Fibroblast of skin of left quadriceps (primary cell): ENCODE measurements at places on chromosomes 6 and 20.

GRCh38 chr6:151014404-151015100 is 149.1 kb downstream of the MTHFD1L start:
- no peak for DNase-seq

GRCh38 chr20:16539280-16540021 is 33.8 kb downstream of the KIF16B start:
- no peak for DNase-seq

DNA sequence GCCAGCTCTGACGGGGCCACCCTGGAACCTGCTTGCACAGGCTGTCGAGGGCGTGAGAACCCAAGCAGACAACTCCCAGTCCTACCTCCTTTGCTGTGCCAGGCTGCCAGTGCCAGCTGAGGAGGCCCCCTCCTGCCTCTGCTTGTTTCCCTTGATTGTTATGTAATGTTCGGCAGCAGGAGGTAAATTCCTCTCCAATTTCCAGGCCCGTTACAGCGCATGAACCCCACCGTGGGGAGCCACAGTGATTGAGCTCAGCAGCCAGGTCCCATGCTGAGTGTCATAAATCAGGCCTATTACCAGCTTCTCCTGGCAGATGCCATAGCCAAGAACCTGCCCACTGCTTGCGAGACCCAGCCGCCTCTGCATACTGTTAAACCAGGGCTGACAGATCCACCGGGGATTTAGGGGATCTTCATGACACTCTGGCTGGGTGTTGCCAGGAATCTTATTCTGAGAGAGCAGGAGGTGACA is 320.5 kb downstream of the DHX35 start:
- no peak for DNase-seq

- peak; percentile 38 for DNase-seq
Observed at GRCh38 chr6:161301338-161301737, 27.5 kb upstream of the AGPAT4 start.

- no peak for DNase-seq
Observed at GRCh38 chr20:58657986-58658385, 6.9 kb downstream of the STX16 start.

GRCh38 chr6:63014290-63014689 is 197.0 kb upstream of the FKBP1C start:
- no peak for DNase-seq

DNA sequence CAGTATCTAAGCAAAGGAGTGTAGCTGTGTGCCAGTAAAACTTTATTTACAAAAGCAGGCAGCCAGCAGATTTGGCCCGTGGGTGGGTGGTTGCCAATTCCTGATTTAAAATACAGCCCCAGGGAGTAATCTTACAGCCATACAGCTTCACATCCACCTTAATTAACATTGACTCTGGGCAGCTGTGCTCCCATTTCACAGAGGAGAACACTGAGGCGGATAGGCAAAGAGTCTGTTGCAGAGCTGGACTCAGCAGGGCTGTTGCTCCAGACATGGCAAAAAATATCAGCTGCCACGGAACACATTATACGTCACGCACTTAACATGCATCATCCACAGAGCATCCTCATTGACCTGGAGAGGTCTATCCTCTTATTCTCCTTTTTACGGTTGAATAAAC is 289.9 kb downstream of the DHX35 start:
- DNase-seq: no peak

GRCh38 chr6:129786548-129786947 is 74.6 kb downstream of the TMEM244 start:
- no peak for DNase-seq

DNA sequence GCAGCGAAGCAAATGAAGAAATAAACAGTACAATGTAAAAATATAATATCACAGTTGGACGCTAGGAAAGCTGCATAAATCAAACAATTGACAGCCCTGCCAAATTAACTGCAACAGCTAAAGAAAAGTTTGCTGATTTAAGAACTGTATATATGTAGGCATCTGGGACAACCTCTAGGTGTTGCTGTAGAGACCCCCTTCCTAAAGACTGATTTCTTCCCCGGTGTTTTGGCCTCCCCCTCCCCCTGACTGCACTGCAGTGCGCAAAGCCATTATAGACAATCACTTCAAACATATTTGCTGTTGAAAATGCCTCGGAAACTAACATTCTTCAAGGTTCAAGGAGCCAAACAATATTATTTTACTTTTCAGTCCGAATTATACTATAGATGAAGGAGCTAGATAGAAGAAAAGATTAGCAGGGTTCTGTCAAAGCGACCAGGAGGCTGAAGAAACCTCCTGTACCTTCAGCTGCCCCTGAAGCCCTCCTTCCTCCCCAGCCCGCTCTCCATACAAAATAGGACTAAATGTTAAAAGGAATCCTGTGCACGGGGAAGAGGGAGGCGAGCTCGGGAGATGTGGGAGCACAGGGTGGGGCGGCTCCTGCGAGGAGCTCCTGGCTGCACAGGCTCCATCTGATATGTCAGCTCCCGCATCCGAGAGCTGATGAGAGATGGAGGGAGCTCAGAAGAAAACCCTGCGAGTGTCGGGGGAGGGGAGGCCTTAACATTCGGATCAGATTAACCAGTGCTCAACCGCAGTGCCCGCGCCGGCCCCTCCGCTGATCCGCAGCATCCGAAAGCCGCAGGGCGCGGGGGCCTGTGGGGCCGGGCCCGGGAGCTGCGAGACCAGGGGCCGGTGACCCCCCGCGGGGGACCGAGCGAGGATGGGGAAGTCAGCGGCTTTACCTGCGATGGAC is 822 bp downstream of the ELOVL4 start:
- DNase-seq: no peak

GRCh38 chr6:124131259-124131658 is 327.6 kb downstream of the NKAIN2 start:
- DNase-seq: peak; percentile 7

DNA sequence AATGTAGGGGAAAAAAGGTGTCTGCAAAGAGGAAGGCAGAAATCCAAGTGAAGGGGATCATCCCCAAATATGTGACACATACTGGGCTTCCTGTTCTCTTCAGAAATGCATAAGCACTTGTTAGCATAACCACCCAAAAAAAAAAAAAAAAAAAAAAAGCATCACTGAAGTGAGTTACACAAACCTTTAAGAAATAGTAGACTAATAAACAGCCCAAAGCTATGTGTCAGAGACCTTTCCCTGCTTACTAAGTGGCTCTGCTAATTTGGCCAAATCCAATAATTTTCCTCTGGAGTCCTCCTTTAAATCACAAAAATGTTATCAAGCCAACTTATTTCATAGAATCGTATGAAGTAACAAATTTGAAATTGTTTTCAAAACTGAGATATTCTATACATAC is 7.5 kb upstream of the DST start:
- DNase-seq: no peak

GRCh38 chr20:51854921-51855320 is 52.6 kb upstream of the SALL4 start:
- DNase-seq: peak; percentile 32

GRCh38 chr6:75620381-75621304 is 19.0 kb downstream of the SENP6 start:
- DNase-seq: no peak

- DNase-seq: no peak
Observed at GRCh38 chr20:35708502-35708901, 9.3 kb downstream of the ROMO1 start.

DNA sequence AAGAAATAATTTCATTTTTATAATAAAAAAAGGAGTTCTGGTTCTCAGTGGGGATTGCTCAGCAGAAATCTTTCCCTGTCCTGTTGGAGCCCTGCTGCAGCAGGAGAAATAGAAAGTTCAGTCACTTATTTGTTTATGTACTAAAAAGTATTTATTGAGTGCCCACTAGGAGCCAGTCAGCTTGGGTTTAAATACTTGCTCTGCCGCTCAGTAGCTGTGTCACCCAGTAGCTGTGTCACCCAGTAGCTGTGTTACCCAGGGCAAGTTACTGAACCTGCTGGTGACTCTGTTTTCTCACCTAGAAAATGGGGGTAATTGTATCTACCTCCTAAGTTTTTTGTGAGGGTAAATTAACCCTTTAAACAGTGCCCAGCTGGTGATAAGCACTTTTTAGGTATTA is 32.9 kb downstream of the FOXF2 start:
- DNase-seq: no peak

GRCh38 chr6:159761129-159761872 is 544 bp upstream of the ACAT2 start:
- DNase-seq: no peak

DNA sequence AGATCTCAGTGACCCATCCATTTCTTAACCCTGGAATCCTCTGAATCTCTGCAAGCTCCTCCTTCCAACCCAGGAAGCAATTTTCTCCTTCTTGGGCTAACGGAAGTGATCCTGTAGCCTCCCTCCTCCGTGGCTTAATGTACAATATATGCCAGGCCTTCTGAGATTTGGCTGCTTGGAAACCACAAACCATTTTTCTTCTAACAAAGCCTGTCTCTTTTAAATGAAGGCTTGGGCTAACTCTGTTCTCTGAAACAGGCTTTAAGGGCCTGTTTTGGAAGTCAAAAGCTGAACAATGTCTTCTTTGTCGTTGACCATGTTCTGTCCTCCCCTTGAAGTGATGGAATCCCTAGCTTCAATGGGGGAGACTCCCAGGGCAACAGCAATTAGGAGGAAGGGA is 14.9 kb downstream of the FYN start:
- DNase-seq: no peak

GRCh38 chr6:2773449-2773848 is 8.3 kb downstream of the WRNIP1 start:
- no peak for DNase-seq

DNA sequence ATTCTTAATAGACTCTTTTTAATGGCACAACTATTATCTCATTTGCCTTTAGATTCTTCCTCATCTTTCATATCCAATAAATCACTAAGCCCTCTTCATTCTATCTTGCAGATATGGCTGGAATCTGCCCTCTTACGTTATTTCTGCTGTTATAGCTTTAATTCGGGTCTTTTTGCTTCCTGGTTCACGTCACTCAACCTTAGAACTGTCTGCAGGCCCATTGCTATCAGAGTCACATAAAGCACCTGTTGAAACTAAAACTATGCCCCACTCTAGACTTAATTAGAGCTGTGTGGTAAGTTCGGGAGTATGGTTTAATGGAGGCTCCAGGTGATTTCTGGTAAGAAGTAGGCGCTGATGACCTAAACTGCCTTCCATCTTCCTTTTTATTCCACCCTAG is 988 bp downstream of the QRSL1 start:
- no peak for DNase-seq

DNA sequence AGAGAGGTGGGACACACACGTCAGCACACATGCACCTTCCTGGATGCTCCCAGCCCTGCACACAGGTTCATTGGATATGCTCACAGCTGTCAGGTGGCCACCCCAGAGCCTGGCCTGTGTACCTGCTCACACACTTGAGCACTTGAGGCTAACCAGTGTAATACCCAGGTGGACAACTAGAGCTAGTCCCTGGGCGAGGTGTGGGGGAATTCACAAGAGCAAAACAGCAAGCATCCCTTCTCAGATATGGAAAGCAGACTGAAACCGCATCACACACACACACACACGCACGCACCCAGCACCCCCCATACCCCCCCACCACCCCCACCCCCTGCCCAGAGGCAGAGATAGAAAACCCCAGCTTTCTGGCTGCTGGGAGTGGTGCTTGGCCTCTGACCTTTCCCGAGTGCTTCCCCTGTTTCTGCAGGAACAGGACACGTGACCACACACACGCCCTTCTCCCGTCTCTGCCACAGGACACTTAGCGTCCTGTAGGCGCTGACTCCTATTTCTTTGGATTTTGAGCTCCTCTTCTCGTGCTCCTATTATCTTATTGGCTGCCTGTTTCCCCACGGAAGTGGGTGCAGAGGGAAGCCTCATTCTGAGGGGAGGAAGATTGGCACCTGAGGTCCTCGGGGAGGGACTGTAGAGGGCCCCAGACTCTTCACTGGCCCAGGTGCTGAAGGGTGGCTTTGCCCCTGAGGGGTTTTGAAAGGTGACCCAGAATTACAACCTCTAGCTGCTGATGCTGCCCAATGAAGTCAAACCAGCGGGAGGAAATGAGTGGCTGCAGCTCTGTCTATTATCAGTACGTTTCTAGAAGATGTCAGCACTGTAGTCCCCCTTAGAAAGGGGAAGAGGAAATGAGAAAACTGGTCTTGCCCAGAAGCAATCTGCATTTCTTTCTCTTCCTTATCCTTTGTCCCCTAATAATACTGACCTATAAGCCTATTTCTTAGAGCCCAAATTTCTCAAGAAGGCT is 65.8 kb downstream of the SYTL3 start:
- DNase-seq: no peak

GRCh38 chr20:17951323-17951722 is 17.3 kb downstream of the SNX5 start:
- DNase-seq: no peak

GRCh38 chr6:94196891-94197290 is 777.5 kb upstream of the EPHA7 start:
- DNase-seq: no peak

- DNase-seq: no peak
Observed at GRCh38 chr20:41475503-41475902, 108.9 kb upstream of the EMILIN3 start.

DNA sequence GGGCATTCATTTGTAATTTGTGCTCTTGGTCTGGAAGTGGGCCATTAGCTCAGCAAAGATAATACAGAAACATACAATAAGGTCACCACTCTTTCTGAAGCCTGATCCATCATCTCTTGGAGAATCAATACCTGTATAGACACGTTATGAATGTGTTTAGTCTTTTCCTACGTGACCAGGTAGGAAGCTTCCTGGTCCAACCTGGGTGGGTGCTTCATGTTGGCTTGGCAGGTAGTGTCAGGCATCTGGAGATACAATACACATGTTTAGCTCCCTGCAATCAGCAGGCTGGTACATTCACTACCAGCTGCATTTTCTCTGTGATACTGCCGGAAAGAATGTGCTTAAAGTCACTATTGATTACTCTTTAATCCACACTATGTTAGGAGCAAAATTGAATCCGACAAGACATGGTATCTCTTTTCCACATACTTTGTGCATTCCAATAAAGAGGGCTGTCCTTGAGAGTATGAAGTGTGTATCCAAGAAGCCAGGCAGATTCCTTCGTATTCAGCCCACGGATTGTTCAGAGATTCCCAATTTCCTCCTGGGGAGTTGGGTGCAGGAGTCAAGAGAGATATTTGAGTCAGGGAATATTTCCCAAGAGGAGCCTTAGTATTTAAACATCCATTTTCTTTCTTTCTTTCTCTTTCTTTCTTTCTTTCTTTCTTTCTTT is 49.9 kb upstream of the RANBP9 start:
- DNase-seq: peak; percentile 34
